DMS79 (cell line): ENCODE measurements at places on chromosomes 4 and X.

- DNase-seq = no peak
Observed at GRCh38 chr4:53039741-53040458, 177.8 kb downstream of the RASL11B start.

DNA sequence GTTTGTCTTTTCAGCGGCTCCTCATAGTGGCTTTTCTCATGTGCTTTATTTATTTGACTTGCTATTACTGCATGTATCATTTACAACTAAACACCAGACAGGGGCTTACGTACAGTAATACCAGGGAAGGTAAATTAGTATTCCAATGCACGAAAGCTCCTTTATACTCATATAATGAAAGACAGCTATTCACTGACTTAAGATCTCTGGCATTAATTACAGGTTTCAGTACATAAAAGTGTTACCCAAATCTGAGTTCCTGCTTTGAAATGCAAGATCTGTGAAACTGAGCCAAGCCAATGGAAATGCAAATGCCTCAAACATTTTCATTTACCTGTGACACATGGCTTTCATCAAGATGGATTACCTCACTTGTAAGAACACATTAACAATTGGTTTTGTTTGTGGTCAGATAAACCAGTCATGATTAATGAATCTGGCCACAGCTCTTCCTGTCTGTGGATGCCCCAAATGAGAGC lies 107.2 kb downstream of the ANAPC4 start:
- peak; percentile 52 for DNase-seq

- no peak for DNase-seq
Observed at GRCh38 chr4:99821918-99822503, 5.4 kb downstream of the DAPP1 start.

DNA sequence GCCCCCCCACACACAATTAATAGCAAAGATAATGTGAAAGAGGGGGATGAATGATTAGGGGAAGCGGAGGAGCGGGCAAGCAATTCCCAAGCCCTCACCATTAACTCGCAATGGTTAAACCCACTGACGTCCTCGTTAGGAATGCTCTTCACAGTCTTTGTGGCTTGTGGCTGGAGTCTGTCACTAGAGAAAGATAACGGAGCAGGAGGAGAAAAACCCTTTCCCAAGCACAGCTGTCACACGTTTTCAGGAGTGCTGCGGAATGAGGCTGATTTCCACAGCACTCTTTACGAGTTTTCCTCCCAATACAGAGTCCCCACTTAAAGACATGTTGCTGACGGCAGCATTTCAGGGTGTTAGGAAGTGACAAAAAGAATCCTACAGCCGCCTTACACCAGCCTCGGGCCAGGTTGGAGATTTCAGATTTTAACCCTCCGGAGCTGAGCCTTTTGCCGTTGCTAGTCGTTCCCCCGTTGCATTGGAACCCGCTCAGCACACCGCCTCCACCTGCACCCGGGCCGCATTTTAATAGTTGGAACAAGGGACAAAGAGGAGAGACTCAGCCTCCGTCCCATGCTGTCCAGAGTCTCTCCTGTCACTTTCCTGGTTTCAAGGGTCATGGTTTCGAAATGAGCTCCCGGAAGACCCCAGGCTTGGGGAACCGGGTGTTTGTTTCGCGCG lies 92.2 kb downstream of the GEMIN8 start:
- no peak for DNase-seq

DNA sequence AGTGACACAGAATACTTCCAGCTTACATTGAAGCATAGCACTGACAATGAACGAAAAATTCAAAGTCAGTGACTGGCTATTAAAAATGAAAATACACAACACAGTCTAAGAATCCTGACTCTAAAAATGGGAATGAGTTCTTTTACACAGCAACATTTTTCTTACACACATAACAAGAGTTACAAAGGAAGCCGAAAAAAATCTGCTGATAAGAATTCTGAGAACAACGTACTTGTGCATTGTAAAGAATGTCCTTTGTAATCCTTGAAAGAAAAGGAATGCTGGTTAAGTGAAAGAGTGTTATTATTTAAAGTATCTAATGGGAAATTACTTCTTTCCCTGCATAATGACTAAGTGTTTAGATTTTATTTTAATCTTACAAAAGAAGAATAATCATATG lies 199.4 kb downstream of the PRDM5 start:
- no peak for DNase-seq

GRCh38 chr4:24073948-24074347 lies 184.1 kb upstream of the PPARGC1A start:
- no peak for DNase-seq

GRCh38 chrX:24085101-24085500 lies 30.3 kb downstream of the EIF2S3 start:
- DNase-seq = no peak

DNA sequence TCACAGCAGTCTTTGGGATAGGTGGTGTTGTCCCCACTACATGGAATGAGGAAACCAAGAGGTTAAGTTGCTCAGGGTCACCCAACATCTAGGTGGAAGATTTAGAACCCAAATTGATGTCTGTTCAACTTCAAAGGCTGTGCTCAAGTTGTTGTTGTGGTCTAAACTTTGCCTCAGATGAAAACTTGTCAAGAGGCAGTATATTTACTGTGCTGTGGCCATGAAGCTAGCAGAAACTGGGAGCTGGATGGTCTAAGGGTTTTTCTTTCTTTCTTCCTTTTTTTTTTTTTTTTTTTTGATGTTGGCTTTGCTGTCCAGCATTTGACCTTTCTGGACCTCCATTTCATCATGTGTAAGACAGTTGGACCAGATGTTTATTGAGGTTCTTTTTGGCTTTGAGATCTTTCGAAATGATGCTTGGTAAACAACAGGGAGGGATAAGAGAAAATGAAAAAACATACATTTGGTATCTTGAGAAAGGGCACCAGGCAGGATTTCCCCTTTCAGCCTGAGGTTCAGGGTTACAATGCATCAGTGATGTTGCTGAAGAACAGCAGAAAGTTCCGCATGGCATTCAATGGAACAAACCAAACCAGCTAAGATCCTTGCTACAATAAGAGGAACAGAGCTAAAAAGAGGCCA lies 166.2 kb upstream of the RPS6KA3 start:
- no peak for DNase-seq

DNA sequence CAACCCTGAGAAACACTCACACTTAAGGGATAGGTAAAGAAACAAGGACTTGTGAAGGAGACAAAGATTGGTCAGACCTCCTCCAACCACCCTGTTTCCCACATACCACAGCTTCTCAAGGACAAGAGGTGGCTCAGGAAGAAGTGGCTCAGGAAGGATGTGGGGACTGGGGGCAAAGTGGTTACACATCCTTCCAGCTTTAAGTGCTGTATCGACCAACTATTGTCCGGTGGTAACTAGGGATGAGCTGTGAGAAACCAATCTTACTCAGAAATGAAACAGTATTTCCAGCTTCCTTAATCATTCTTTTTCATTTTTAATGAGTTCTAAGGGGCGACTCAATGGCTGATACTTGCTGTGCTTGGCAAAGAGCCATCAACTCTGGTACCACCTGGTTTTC lies 8.5 kb upstream of the LHFPL1 start:
- no peak for DNase-seq

DNA sequence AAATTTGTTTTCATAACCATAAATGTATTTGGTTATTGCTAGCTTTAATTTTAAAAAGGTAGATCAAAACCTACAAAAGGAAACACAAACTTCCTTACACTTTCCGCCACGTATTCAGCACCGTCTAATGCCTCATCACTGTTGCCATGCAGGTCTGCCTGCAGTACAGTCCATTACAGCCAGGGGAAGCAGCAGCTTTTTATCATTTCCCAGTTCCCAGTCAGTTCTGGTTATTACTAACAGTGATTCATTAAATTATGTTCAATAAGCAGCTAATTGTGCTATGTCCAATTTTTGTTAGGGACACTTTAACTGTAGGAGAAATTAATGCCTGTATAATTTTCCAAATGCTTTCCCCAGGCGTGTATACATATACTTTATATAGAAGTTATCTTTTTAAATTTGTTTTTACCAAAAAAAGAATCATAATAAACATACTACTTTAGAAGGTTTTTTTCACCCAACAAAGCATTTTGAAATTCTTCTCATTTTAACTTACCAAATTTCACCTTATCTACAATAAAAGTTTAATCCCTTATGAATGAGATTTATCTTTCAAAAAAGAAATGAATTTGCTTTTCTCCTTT lies 93.3 kb downstream of the ANXA3 start:
- DNase-seq = no peak

GRCh38 chrX:42751573-42751972 lies 26.4 kb downstream of the PPP1R2C start:
- no peak for DNase-seq

- DNase-seq = no peak
Observed at GRCh38 chrX:77788050-77788449, 2.0 kb upstream of the ATRX start.

DNA sequence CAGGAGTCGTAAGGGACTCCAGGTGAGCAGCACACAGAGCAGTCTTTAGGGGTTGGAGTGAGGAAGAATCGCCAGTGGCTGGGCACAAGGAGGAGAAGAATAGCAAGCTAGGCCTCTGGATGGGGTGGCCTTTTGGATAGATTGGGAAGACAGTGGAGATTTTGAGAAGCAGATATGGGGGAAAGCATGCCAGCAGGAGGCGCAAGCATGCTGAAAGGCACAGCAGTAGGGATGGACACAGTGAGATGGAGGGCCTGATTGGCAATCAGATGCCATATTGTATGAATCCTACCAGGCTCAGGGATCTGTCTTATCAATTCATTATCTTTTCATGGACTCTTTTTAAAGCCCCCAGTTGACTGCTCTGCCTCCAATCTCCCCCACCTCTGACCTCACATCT lies 60.4 kb upstream of the MAGEA4 start:
- no peak for DNase-seq

GRCh38 chr4:171348090-171348489 lies 465.1 kb upstream of the GALNTL6 start:
- no peak for DNase-seq

- DNase-seq = peak; percentile 17
Observed at GRCh38 chrX:24619647-24620046, 27.5 kb downstream of the PCYT1B start.

DNA sequence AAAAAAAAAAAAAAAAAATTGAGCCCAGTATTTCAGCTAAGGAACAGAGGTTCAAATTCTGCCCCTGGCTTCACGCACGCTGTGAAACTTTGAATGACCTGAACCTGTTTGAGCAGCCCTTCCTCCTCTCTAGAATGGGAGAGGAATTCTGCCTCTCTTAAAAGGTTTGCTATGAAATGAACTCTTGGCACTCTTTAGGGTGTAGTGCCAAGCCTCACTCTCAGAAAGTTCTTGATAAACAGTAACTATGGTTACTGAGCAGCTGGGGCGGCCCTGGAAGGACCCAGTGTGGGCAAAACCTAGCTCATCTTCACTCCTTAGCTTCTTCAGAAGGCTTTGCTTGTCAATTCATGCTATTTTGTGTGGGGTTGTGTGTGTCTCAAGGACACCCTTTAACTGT lies 73.7 kb downstream of the GEMIN8 start:
- peak; percentile 0 for DNase-seq

DNA sequence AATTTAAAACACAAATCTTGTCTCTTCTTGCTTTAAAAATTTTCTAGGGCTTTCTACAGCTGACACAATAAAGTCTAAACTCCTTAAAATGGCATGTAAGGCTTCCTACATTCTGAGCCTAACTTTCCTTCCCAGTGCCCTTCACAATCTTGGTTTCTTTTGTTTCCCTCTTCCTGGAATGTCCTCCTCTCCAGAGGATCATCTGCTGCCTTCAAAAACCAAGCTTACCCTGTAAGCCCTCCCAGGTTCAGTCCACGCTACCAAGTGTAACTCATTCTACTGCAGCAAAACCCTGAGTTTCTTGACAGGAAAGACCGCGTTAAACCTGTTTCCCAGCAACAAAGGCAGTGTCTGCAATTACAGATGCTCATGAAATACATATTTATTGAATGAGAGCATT lies 91.3 kb downstream of the SHISA3 start:
- DNase-seq = no peak

- no peak for DNase-seq
Observed at GRCh38 chrX:10603612-10604011, 16.8 kb downstream of the MID1 start.

GRCh38 chr4:181821039-181822004 lies 421.9 kb upstream of the TENM3 start:
- DNase-seq = no peak

- no peak for DNase-seq
Observed at GRCh38 chr4:145521282-145521681, 39.6 kb downstream of the SMAD1 start.

DNA sequence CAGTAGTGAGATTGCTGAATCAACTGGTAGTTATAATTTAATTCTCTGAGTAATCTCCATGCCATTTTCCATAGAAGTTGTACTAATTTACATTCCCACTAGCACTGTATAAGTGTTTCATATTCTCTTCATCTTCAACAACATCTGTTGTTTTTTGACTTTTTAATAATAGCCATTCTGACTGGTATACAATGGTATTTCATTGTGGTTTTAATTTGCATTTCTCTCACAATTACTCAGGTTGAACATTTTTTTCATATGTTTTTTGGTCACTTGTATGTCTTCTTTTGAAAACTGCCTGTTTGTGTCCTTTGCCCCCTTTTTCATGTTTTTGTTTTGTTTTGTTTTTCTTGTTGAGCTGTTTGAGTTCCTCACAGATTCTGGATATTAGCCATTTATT lies 880.2 kb downstream of the RAPGEF2 start:
- DNase-seq = no peak

DNA sequence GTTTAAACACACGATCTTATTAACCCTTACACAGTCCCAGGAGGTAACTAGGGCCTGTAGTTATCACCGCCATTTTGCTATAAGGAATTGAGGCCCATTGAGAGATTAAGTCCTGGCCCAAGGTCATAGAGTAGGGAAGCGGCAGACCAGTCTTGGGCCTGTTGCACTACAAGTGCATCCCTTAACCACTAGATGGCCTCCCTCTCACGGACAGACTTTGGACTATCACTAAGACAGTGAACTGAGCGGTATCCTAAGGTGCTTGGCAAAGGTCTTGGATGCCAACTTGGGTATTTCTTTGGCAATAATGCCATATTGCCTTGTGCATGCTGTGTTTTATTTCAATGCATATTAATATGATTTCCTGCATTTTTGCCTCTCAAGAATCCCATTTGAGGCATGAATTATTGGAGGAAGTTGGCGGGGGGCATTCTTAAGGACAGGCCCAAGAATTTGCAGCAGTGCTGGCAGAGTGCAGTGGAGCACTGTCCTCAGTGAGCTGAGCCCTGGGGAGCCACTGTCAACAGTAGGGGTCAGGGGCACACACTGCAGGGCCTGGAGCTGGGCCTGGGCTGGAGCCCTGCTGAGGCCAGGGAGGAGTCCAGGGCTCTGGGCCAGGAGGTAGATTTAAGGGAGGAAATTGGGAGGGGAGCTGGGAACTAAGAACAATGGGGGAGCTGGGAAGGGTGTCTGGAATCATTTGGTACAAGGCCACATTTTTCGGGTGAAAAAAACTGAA lies 147.4 kb downstream of the SMIM20 start:
- no peak for DNase-seq

GRCh38 chrX:107204068-107204605 lies 2.1 kb downstream of the NUP62CL start:
- no peak for DNase-seq

DNA sequence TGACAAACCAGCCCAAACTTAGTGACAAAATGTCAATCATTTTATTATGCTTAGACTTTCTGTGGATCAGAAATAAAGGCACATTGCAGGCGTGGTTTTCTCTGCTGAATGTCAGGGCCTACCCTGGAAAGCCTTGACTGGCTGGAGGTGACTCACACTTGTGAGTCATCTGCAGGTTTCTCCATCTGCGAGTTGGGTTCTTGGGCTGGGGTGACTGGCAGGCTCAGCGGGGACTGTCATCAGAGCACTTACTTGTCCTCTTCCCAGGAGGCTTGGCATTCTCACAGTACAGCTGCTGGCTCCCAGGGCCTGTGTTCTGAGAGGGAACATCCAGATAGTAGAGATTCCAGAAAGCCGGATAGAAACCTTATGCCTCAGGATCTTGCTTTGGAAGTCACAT lies 153.8 kb upstream of the AGA start:
- no peak for DNase-seq

GRCh38 chr4:46425775-46426400 lies 36.0 kb upstream of the GABRA2 start:
- DNase-seq = no peak
